ENCODE measurements at places on chromosomes 5 and 9.

GRCh38 chr5:164153469-164154172 lies 648.2 kb downstream of the MAT2B start:
- DNase-seq: no peak

DNA sequence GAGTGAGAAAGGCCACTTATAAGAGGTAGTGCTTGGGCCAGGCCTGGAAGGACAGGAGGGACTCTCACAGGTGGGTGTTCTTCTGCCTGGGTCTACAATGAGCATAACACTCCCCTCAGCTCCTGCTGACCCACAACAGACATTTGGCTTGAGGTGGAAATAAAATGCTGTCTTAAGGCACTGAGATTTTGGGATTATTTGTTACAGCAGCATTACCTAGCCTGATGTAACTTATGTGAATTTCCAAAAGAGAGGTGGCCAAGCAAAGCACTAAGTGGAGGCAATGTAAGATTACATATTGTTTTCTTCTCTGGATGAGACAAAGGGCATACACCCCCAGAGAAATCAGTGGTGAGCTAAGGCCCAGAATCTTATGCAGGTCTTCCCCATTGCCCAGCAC lies 221.5 kb downstream of the PAX5 start:
- no peak for DNase-seq

- no peak for DNase-seq
Measured at GRCh38 chr5:146071171-146071570, 34.2 kb downstream of the PLAC8L1 start.

- DNase-seq: no peak
Measured at GRCh38 chr9:133375116-133375723, 640 bp downstream of the SURF4 start.

Measured in T-helper 2 cell treated with Interferon-gamma antibody and Interleukin-4, amounts not matched to agents 5 μg/mL and 100 μg/mL, for 36 hours (primary cell).